Adipocyte (in vitro differentiated cells): ENCODE measurements at places on chromosomes 16 and 17.

GRCh38 chr16:86031141-86031678, 132.2 kb downstream of the IRF8 start:
- DNase-seq, result no peak

DNA sequence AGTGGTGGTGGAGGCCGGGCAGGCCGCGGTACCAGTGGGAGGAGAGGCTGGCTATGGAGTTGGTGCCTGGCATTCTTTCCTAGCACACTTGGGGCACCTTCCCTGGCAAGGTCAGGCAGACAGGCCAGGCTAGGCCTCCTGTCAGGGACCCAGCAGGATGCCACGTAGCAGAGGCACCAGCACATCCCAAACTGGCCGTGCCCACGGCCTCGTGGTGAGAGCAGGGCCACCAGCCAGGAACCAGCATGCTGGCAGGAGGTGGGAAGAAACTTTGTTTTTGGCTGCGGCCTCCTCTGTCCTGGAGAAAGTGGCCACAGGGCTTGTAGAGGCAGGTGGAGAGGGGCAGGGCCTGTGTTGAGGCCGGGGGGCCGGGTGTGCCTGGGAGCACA, 57.6 kb upstream of the CBFA2T3 start:
- no peak for DNase-seq

- DNase-seq, result no peak
Measured at GRCh38 chr16:79173919-79174318, 426.6 kb downstream of the MAF start.

DNA sequence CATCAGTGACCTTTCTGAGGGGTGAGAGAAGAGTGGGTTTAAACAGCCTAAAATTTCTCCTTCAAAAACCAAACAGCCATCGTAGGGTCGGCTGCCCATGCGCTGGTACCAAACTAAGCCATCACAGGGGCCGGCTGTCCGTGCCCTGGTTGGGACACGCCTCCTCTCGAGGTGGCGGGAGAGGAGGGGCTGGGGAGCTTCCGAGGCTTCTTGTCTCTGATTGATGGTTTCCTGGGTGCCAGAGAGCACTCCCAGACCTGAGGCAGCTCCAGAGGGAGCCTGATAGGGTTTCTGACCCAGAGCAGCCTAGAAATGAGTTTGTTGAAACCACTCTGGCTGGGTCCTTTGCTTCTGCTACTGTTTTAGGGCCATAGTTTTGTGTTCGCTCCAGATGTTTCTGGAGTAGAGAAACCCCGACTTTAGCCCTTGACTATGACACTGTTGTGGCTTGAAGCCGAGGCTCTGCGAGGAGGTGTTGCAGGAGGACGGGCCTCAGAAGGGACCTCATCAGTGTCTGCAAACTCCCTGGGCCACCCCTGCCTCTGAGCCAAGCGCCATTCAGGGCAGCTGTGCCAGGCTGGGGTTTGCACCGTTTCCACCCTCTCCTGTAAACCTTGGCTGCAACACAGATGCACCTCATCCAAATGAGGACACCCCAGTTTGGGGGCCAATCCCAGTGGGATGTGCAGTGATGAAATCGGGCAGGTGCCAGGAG, 6.2 kb downstream of the ZNF276 start:
- no peak for DNase-seq

GRCh38 chr17:4482338-4483011, 16.2 kb upstream of the SPNS2 start:
- DNase-seq, result no peak

- DNase-seq, result peak; percentile 93
Measured at GRCh38 chr17:17356149-17356930, 53.2 kb downstream of the NT5M start.

DNA sequence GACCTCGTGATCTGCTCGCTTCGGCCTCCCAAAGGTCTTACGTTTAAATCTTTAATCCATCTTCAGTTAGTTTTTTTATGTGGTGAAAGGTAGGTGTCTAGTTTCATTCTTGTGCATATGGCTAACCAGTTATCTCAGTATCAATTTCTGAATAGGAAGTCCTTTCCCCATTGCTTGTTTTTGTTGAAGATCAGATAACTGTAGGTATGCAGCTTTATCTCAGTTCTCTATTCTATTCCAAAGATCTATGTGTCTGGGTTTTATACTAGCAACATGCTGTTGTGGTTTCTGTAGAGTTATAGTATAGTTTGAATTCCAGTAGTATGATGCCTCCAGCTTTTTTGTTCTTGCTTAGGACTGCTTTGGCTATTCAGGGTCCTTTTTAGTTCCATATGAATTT, 65.2 kb downstream of the TNFRSF13B start:
- peak; percentile 32 for DNase-seq

DNA sequence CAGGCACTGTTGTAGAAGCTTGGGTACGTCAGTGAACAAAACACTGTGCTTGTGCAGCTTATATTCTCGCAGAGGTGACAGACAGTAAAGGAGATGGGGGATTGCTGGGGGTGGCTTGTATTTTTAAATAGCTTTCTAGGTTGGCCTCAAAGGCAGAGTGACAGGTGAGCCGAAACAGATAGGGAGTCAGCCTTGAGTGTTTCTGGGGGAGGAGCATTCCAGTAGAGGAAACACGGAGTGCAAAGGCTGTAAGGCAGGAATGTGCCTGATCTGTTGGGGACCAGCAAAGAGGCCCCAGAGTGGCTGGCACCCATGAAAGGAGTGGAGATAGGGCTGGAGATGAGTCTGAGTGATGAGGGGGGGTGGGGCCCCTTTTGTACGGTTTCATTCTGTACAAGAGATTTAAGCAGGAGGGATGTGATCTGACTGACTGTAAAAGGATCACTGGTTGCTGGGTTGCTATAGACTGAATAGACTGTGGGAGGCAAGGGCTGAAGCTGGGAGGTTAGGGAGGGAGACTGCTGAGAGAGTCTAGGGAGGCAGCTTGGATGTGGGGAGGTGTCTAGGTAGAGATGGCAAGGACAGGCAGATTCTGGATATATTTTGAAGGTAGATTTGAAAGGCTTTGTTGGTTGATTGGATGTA, 15.2 kb downstream of the NUP93 start:
- DNase-seq, result no peak

GRCh38 chr17:81630274-81630673, 6.6 kb downstream of the NPLOC4 start:
- DNase-seq, result no peak

- DNase-seq, result no peak
Measured at GRCh38 chr17:6592173-6592572, 35.8 kb upstream of the PITPNM3 start.

GRCh38 chr17:50206604-50207293, 5.3 kb upstream of the COL1A1 start:
- DNase-seq, result peak; percentile 88

DNA sequence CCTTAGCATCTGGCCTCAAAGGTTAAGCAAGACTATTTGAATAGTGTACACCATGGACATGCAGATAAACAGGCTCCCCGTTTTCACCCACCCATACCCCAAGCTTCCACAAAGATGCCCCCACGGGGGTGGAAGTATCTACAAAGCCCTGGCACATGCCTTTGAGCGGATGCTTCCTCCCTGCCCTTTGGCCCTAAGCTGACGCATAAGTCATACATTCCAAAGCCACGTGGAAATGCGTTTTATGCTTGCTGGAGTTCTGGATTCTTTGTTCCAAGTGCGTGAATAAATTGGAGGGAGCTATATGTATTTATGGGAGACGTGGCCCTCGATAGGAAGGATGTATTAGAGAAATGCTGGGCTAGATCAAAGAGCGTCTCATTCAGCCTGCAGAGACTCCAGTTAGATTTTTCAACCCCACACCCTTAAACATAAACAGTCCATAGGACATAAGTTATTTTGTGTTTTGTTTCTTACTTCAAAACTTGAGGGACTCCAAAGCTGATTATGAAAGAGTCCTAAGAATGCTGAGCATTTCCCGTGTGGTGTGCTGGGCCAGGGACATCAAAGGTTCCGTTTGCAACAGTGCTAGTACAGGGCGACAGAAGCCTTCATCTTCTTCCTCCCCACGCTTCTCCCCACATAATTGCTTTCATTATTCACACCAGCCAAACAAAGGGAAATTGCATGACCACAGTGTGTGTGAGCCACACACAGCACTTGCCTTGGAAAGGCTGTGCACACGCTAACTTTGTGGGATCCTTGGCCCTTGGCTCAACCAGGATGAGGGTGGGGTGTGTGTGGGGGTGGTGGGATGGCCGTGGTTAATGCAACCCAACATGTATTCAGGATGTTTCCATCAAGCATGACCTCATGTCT, 73.6 kb downstream of the WIPI1 start:
- DNase-seq, result peak; percentile 78

- no peak for DNase-seq
Measured at GRCh38 chr16:70662991-70663523, 16.7 kb downstream of the IL34 start.

GRCh38 chr16:4733211-4733742, 794 bp downstream of the ANKS3 start:
- peak; percentile 14 for DNase-seq

DNA sequence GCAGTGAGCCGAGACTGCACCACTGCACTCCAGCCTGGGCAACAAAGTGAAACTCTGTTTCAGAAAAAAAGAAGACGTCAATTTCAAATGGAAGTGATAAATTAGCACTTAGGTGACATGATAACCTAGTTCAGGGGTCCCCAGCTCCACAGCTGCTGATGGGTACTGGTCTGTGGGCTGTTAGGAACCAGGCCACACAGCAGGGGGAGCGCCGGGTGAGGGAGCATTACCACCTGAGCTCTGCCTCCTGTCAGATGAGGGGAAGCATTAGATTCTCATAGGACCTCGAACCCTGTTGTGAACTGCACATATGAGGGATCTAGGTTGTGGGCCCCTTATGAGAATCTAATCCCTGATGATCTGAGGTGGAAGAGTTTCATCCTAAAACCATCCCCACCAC, 253.0 kb downstream of the FOXL1 start:
- no peak for DNase-seq

- DNase-seq, result peak; percentile 38
Measured at GRCh38 chr17:69485901-69486643, 71.6 kb downstream of the MAP2K6 start.

GRCh38 chr16:29736112-29736511, 9.7 kb downstream of the C16orf54 start:
- no peak for DNase-seq

DNA sequence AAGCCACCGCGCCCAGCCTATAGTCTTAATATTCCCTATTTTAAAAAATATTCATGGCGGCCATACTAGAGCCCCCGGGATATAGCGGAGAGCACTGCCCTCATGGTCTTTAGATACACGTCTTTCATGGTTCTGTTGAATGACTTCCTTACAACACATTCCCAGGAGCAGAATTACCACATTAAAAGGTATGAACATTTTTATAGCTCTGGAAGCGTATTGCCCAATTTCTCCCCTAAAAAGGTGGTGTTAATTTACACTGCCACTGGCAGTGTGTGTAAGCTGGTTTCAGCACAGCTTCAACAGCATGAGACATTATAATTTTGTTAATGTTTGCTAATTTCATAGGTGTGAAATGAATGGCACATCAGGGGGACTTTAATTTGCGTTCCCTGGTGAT, 19.0 kb downstream of the C17orf100 start:
- DNase-seq, result no peak

DNA sequence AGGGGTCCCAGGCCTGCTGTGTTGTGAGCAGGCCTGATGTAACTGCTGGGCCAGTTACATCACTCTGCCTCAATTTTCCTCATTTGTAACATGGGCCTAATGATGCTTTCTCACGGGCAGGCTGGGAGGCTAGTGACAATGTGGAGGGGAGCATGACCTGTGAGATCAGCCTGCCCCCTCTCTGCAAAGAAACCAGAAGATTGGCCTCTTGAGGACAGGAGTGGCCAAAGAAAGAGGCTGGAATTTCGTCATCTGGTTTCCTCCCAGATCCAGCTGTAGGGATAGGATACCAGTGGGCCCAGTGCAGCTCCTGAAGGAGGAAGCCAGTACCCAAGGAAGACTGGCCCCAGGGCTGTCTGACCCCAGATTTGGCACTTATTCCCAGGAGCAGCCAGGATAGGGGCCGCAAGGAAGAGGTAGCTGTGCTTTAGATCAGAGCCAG, 615 bp upstream of the SREBF1 start:
- DNase-seq, result peak; percentile 69

DNA sequence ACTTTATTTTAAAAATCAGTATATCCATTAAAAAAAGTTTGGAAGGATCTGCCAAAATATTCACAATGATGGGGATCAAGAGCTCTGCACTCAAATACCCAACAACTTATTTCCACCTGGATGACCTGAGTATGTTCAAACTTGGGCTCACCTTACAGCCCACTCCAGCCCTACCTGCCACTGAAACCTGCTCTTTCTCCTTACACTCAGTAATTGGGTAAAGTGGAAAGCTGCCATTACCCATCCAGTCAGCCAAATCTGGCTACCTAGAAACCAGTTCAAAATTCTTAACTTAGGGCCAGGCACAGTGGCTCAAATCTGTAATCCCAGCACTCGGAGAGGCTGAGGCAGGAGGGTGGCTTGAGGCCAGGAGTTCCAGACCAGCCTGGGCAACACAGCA, 9.6 kb downstream of the VPS53 start:
- DNase-seq, result no peak

GRCh38 chr17:5110816-5111215, 862 bp downstream of the ZNF232 start:
- peak; percentile 7 for DNase-seq

- no peak for DNase-seq
Measured at GRCh38 chr16:30383521-30383920, 1.2 kb upstream of the SEPTIN1 start.

GRCh38 chr17:46163929-46164594, 29.2 kb downstream of the KANSL1 start:
- DNase-seq, result no peak
